Umbilical cord (tissue), 2 donors: ENCODE measurements at places on chromosomes 3 and 15.

DNA sequence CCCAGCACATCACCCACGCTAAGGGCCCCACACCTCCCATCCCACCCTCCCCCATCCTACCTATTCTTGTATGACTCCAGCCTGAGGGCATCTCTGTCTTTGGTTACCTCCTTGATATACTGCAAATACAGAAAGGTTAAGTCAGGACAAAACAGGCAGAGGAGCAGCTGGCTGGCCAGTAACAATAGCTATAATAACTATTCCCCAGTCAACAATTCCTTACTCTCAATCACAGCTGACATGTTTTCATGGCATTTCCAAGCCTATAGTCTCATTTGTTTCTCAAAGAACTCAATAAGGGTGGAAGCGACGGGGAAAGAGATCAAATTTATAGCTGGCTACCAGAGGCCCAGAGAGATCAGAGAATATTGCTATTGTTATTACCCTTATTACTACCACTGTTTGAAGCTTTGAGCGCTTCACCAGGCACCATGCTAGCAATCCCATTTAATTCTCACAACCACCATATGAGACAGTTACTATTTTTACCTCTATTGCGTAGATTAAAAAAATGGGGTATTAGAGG, 93.0 kb upstream of the C2CD4B start:
- DNase-seq = no peak

DNA sequence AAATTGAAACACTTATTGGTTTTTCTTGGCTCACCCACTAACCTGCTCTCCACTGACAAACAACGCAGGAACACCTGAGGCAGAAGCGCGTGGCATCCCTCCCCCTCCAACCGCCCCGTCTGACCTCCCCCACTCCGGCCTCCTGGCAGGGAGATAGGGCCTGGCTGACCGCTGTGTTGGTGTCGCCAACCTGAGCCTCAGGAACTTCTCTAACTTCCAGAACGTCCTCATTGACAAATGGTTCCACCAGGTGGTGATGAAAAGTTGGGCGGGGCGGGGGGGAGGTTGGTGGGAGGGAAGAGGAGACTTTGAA, 22.8 kb downstream of the IL17RD start:
- DNase-seq = no peak

DNA sequence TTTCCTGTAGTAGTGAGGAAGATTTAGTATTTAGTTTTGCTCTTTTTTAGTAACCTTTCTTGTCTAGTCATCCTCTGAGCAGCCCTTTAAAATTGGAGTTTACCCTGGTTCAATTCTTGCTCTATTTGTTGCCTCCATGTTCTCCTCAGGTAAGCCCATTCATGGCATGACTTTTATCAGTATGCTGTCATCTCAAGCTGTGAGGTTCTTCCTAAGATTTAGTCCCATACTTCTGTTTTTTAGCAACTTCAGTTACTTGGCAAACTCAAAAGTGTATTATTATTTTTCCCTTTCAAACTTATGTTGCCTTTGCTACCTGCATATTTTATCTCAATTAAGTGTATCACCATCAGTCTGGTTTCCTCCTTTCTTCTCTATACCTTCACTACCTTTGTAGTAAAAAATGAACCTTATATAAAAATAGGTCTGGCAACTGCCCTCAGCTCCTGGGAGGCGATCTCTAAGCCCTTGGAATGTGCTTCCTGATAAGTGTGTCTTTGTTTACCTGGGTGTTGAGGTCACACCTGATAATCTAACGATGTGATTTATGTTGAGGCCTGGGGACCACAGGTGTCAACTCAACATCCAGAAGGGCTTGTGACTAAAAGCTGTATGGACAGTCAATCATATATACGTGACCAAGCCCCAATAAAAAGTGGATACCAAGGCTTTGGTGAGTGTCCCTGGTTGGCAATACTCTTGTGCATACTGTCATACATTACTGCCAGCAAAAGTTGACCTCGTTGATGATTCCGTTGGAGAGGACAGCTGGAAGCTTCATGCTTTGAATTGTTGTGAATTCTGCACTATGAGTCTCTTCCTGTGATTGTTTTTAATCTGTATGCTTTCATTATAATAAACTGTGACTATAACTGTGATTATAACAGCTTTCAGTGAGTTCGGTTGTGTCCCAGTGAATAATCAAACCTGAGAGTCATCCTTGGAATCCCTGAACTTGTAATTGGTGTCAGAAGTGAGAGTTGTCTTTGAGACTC, 3.9 kb downstream of the NSUN3 start:
- no peak for DNase-seq

DNA sequence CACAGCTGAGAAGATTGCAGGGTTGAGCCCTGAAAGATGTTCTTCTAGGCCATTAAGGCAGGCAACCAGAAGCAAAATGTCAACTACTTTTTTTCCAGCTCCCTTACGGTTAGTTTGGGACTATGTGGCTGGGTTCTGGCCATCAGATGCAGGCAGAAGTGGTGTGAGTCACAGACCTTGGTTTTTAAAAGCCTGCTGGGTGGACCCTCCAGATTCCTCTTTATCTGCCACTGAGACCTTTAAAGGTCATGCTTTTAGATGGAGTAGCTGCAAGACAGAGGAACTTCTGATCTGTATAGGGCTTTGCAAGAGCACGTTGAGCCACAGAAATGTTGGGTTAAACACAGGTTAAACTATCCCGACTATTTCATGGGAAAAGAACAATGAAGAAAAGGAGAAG, 102.9 kb downstream of the CHST2 start:
- DNase-seq = peak; percentile 93

- DNase-seq = peak; percentile 31
These were observed 9.4 kb upstream of the P2RY1 start for GRCh38 chr3:152825566-152825965.

DNA sequence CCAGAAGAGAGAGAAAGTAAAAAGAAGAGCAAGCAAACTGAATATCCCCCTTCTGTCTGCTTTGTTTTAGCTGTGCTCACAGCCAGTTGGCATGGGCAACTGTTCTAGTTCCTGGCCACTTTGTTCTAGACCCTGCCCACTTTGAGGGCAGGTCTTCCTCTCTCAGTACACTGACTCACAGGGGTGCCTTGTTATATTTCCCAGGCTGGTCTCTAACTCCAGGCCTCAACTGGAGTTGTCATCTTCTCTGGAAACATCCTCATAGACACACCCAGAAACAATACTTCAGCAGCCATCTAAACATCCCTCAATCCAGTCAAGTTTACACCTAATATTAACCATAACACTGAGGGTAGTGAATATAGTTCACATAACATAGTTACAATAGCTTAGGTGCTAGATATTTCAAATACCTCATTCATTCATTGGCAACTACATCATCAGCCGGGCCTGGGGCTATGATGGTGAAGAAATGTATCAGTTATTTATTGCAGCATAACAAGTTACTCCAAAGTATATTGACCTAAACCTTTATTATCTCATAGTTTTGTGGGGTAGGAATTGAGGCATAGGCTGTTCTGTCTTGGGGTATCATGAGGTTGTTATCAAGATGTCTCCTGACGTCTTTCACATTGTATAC, 106.0 kb downstream of the UBE2E2 start:
- DNase-seq = no peak

DNA sequence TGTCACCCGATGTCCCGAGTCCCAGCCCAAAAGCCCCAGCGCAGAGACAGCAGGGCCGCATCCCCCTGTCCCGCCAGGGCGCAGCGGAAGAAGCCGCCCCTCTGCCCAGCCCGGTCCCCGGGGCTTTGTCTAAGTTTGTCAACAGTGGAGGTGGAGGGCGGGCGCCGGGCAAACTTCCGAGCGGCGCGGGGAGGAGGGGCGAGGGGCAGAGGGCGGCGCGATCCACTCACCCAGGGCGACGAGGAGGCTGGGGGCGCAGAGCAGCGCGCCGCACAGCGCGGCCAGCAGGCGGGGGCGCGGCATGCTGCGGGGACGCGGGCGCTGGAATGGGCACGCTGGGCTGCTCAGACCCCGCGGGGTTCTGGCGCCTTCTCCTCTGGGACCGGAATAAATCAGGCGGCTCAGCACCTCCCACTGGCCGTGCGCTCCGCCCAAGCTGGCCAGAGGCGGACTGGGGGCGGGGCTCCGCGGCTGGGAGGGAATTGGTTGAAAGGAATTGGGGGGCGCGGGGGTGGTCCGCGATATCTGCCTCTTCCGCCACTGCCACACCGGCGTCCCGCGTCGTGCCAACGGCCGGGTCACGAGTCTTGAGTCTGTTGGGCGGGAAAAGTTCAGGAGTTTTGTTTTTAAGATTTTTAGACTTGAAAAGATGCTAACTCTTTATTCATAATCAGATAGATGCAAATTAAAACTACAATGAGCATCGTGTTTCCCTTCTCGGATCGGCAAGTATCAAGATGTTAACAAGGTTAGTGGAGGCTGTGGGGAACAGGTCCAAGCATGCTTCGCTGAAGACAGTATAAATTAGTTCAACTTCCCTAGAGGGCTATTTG, at the start of gene MFGE8:
MFGE8 (minus strand) TSS at position 363 of the 833 bp plus-strand sequence; CDS start at position 303, 60 bp downstream.
- peak; percentile 83 for DNase-seq

DNA sequence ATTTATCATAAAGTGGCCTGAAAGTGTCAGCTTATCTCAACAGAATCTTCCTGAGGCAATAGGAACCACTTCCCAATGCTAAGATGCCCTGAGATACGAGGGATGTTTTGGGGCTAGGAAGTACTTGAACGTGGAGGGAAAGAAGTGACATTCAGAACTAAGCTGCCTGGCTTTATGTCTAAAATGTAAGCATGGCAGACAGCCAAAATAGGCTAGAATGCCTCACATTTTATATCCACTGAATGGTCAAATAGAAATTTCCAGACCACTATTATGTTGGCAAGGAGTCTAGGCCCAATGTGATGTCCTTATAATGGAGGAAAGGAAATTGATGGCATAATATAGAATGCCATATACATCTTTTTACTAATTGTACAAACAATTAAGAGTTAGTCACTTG, 154.9 kb downstream of the PEX5L start:
- peak; percentile 3 for DNase-seq

- no peak for DNase-seq
These were observed 270.9 kb upstream of the NSMCE3 start for GRCh38 chr15:29540479-29540878.

- no peak for DNase-seq
These were observed 141.8 kb upstream of the NECTIN3 start for GRCh38 chr3:110929816-110930215.

GRCh38 chr3:66465587-66465986, 35.2 kb downstream of the LRIG1 start:
- DNase-seq = no peak

- no peak for DNase-seq
These were observed 597 bp downstream of the AGTR1 start for GRCh38 chr3:148698190-148698810.

GRCh38 chr3:184639351-184639750, 72.5 kb downstream of the MAGEF1 start:
- DNase-seq = no peak

DNA sequence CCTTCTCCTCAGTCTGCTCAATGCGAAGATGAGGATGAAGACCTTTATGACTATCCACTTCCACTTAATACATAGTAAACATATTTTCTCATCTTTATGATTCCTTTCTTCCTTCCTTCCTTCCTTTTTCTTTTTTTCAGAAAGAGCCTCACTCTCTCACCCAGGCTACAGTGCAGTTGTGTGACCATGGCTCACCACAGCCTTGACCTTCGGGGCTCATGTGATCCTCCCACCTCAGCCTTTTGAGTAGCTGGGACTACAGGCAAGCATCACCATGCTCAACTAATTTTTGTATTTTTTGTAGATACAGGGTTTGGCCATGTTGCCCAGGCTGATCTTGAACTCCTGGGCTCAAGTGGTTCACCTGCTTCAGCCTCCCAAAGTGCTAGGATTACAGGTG, 52.0 kb upstream of the RAP2B start:
- DNase-seq = no peak

GRCh38 chr3:61559136-61559731, 2.1 kb upstream of the PTPRG start:
- DNase-seq = peak; percentile 43

GRCh38 chr3:190709351-190709773, 153.1 kb downstream of the GMNC start:
- DNase-seq = peak; percentile 40

- DNase-seq = no peak
These were observed 244.2 kb downstream of the ZMAT3 start for GRCh38 chr3:178827285-178827856.

GRCh38 chr15:32908872-32909271, 191.1 kb downstream of the GREM1 start:
- no peak for DNase-seq

DNA sequence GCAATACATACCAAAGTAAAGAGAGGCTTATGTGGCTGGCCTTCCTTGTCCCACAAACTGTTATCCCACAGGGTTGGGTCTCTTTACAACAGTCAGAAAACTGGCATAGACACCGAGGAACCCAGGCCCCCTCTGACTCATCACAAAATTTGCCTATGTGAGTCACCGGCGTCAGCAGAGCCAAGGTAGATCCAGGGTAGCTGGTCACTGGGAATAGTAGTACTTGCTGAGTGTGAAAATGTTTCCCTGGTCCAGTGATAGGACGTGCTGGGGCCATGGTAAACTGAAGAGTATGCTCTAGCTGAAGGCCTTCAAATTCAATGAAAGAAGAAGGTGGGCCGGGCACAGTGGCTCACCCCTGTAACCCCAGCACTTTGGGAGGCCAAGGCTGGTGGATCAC, 27.1 kb upstream of the SKIL start:
- DNase-seq = no peak

DNA sequence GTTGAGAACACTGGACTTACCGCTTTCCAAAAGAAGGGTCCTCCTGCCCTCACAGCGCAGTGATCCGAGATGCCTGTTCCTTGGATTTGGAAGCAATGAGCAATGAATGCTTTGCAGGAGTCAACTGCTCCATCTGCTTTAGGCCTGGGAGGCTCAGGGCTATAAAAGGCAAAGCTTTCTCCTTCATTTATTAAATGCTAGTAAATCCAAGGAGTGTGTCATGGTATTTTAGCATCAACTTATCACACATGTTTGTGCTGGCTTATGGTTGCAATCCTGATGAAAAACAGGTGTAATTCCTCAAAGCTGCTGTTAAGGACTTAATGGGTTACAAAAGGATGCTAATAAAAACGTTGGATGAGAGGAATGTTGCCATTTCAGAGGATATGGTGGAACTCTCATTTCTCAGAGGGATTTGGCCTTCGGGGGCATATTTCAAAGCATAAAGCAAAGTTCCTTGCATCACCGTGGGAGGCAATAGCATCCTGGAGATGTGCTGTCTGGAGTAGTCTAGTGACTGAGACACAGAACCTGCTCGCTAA, 158.5 kb upstream of the TPM1 start:
- DNase-seq = peak; percentile 92

GRCh38 chr3:14319654-14320182, 82.7 kb upstream of the SLC6A6 start:
- DNase-seq = peak; percentile 54
